Left ventricle myocardium superior (tissue), 1 donor: ENCODE measurements at places on chromosomes 16 and 17.
A peak's percentile ranks its signal among the peaks of the same experiment; 100 is the strongest.

- DNase-seq, result no peak
Measured at GRCh38 chr16:69613378-69614154, 47.8 kb downstream of the NFAT5 start.

DNA sequence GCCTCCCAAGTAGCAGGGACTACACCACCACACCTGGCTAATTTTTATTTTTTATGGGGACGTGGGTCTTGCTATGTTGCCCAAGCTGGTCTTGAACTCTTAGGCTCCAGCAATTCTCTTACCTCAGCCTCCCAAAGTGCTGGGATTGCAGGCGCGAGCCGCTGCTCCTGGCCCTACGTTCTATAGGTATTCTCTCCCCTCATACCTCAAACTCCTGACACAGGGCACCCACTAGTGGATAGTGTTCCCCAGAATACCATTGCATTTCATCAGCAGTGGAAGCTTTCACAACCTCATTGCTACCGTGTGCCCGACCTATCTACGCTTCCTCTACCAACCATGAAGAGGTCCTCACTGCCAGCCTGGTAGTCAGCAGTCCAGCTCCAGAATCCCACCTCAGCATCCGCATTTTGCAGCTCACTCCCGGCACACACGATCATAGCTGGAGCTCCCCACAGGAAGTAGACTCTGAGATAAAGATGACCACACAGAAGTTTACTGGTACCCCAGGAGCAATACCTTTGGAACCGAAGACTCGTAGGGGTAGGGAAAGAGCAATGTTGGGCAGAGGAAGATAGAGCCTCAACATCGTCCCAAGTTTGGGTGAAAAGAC, 9.3 kb downstream of the CTRB2 start:
- no peak for DNase-seq

DNA sequence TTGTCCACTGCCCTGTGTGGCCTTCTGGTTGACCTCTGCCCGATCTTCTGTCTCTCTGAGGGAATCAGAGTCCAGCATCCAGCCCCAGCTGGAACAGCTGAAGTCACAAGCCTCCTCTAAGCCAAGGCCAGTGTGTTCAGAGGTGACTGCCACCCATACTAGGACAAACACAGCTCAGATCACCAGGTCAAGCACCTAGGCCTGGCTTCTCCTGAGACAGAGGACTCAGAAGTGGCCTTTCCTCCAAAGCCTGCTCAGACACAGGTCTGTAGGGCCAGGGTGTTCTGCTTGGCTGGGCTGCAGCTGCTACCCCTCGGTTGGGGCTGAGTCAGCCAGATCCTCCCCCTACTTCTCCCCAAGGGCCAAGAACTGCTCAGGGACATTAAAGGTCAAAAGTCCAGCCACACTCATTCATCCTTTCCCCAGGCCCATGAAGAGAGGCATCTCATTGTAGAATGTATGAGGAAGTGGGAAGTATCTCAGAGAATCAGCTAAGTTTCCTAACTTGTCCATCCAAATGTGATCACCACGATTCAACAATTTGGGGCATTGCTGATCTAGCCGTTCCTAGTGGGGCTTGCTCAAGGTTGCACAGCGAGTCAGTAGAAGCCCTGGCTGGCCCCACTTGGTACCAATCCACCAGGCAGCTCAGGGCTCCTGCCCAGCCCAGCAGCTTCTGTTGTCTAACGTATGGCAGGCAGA, 7.6 kb downstream of the SLC46A1 start:
- no peak for DNase-seq

GRCh38 chr16:5502467-5502869, 404.9 kb upstream of the EEF2KMT start:
- DNase-seq, result no peak

- no peak for DNase-seq
Measured at GRCh38 chr17:38421171-38421841, 7.0 kb upstream of the ARHGAP23 start.

GRCh38 chr17:2214047-2214928, 89.3 kb downstream of the SMG6 start:
- peak; percentile 69 for DNase-seq

GRCh38 chr17:73297934-73298861, 13.6 kb downstream of the CDC42EP4 start:
- DNase-seq, result no peak

GRCh38 chr17:40309031-40309948, at the start of gene RARA:
Gene RARA (plus strand): TSS chr17:40309180. CDS start chr17:40331219, 22,039 bp downstream.
- DNase-seq, result peak; percentile 70

GRCh38 chr17:80455784-80456183, 20.6 kb downstream of the NPTX1 start:
- no peak for DNase-seq

DNA sequence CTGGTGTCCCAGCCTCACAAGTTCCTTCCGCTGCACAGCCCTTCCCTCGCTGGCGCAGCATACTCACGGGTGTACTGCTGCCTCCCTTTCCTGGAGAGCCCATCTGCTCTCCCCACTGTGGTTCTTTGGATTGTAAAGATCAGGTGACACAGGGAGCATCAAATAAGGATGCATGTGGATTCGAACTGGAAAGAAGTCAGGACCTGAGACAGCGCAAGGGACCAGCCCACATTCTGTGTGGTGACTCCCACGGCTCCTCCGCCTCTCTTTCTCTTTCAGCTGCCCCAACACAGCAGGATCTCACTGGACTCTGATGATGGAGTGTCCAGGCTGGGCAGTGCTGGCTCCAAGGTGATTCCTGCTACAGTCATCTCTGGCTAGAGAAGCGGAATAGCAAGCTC, 8.1 kb downstream of the LDAF1 start:
- no peak for DNase-seq
